ENCODE measurements at places on chromosomes 11 and 22. TPM values are rescaled to one million over a fixed set of nuclear protein-coding genes. Genes with fewer than 3 reads are reported as not detected.
A peak's percentile ranks its signal among the peaks of the same experiment; 100 is the strongest.

Gene KREMEN1
- total RNA-seq, result 17.5 TPM

Gene PANX3
- not detected for total RNA-seq

DNA sequence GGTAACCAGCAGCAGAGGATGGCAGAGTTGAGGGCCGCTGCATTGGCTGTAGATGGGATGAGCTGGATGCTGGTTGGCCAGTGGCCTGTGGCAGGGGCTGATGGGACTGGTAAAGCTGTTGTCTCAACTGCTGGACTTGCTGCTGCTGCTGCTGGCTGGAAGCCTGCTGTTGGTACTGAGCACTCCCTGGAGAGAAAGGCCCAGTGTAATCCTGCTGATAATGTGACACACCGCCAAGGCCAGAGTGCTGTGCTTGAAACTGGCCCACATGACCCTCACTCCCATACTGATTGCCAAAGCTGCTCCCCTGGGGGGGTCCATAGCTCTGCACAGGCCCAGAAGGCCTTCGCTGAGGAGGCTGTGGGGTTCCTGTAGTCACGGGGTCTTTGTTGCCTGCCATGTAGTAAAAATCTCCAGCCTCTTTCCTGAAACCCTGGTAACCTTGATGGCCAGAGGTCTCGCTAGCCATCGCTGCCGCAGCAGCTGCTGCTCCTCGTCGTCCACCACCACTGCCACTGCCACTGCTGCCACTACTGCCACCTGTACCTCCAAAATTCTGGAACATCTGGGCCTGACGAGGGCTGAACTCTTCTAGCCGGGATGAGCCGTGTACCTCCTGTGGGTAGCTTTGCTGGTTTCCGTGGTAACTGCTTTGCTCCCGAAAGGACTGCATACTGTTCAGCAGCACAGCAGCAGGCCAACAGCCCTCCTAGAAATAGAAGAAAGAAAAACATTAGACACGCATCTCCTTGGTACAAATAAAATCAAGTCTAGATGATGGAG lies 55.6 kb downstream of the TCF20 start:
- DNase-seq, result peak; percentile 28
- H3K4me1 ChIP-seq, result no peaks in the 10 kb centered on the region
- no peak overlapping the region for H3K4me3 ChIP-seq
- peaks cover 52% of the 10 kb centered on the region for H3K36me3 ChIP-seq
- H3K27me3 ChIP-seq, result no peaks in the 10 kb centered on the region
- H3K27ac ChIP-seq, result no peak overlapping the region

GRCh38 chr22:38951734-38952133 lies 5.7 kb upstream of the APOBEC3A start:
- H3K27me3 ChIP-seq, result peaks cover 21% of the 10 kb centered on the region
- H3K27ac ChIP-seq, result no peak overlapping the region
- DNase-seq, result no peak

GRCh38 chr22:44486538-44486937 lies 11.5 kb downstream of the RTL6 start:
- H3K4me3 ChIP-seq, result no peak overlapping the region
- DNase-seq, result no peak
- peaks cover 4% of the 10 kb centered on the region for H3K4me1 ChIP-seq
- H3K27me3 ChIP-seq, result no peaks in the 10 kb centered on the region

DNA sequence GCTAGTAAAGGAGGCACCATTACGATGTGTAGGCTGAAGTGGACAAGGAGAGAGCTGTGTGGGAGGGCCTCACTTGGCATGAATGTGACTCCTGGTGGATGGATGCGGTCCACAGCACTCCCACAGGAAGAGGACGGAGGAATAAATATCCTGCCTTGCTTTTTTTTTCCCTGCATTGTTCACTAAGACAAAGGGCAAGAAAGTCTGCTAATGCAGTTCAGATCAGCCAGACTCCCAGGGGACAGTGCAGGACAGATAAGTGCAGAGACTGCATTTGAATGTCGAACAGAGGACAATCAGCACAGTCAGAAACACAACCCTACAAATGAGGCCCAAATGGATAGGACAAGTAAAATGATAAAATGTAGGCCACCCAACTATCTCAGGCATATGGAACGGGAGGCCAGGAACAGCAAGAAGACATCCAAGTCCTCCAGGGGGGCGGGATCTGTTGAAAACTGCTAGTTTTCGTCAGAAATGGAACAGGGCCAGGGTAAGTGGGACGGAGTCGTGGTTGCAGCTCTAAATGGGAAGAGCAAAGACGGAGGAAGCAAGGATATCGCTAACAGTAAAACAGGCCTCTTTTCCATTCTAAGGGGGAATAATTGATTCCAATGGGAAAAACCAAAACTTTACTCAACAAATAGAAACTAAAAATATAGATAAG lies 25.2 kb upstream of the OR8B8 start:
- no peak overlapping the region for H3K27ac ChIP-seq
- H3K4me1 ChIP-seq, result no peaks in the 10 kb centered on the region
- DNase-seq, result no peak
- H3K27me3 ChIP-seq, result no peaks in the 10 kb centered on the region

DNA sequence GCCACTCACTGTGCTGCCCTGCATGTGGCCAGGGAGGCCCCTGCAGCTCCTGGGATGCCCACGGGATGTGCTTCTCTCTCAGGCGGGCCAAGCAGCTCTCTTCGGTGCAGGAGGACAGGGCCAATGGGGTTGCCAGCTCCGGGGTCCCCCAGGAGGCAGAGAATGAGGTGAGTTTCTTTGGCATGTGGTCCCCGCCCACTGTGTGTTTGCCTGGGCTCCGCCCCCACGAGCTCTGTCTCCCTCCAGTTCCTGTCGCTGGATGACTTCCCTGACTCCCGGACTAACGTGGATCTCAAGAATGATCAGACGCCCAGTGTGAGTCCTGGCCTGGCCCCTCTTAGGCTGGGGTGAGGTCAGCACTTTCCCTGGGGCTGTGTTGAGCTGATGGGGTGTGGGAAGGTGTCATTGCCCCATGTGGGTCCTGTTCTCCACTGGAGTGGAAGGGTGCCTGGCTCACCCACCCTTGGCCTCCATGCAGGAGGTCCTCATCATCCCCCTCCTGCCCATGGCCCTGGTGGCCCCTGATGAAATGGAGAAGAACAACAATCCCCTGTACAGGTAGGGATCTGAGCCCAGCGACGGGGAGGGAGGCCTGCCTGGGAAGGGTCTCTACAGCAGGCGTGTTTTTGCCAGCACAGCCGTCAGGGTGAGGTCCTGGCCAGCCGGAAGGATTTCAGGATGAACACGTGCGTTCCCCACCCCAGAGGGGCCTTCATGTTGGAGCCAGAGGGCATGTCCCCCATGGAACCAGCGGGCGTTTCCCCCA lies 7.7 kb downstream of the SCO2 start:
- H3K27me3 ChIP-seq, result no peaks in the 10 kb centered on the region
- H3K27ac ChIP-seq, result no peak overlapping the region
- no peaks in the 10 kb centered on the region for H3K4me1 ChIP-seq

Data from psoas muscle (tissue), 8 donors.